ENCODE measurements at places on chromosomes 2 and 18.

GRCh38 chr2:102367331-102367971, 11.9 kb downstream of the IL18R1 start:
- no peak for DNase-seq

GRCh38 chr18:79681484-79682387, 2.1 kb downstream of the CTDP1 start:
- DNase-seq: no peak

GRCh38 chr2:42084231-42084671, 36.4 kb downstream of the PKDCC start:
- no peak for DNase-seq

DNA sequence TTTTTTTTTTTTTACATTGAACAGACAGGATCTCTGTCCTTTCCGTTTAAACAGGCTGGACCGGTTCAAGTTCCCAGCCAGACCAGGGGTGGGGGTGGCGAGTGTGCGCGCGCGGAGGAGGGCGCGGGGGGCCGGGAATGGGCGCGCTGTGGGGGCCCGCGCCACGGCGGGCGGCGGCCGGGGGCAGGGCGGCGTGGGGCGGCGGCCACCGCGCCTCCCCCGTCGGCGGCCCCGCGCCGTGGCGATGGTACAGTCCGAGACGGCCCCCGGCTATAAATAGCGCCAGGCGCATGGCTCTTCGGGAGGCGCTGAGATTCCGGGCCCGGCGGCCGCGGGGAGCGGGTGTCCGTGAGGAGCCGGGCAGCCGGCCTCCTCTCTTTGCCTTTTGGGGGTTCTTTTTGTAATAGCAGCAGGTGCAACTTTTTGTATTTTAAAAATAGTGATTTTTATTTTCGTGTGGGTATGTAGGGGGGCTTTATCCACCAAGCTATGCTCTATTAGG, 430 bp upstream of the CELF4 start:
- DNase-seq: no peak

GRCh38 chr2:64391940-64392339, 62.0 kb upstream of the LGALSL start:
- DNase-seq: no peak

- no peak for DNase-seq
Measured at GRCh38 chr2:159168707-159169106, 117.8 kb downstream of the WDSUB1 start.

- no peak for DNase-seq
Measured at GRCh38 chr2:17543131-17543660, 2.7 kb downstream of the VSNL1 start.

DNA sequence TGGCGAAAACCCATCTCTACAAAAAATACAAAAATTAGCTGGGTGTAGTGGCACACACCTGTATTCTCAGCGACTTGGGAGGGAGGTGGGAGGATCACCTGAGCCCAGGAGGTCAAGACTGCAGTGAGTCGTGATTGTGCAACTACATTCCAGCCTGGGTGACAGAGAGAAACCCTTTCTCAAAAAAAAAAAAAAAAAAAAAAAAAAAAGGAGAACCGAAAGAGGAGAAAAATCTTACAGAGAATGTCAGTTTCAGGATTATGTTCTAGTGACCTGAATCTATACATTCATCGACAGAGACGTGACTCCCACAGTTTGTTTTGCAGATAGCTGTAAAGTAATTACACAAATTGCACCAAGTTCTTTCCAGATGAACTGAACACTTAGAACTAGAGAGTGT, 187.8 kb downstream of the FTCDNL1 start:
- no peak for DNase-seq

DNA sequence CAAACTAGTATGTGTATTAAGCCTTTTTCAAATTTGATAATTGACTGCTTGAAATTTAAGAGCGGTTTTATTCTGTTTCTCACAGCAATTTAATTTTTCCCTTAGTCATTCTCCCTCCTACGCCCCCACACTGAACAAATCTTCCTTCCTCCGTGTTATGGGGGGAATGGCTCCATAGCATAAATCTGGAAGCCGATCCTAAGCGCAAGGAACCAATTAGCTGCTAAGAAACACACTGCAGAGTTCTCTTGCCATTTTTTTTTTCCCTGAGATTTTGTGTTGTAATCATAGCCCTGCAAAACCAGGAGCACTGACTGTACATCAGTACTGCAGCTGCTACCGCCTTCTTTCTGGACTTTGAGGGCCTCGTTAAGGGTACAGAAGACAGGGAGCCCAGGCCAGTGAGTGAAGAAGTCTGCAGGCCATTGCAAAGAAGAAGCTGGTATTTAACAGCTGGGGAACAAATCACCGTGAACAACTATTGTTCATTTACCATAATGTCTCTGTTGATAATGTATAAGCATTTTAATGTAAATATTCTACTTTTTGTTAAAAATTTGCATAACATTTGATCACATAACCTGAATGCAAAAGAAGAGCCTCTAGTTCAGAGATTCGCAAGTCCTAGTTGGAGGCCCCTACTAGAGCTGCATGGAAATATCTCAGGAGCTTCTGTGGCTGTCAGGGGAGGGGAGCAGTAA, 264.0 kb downstream of the LRATD1 start:
- no peak for DNase-seq

- no peak for DNase-seq
Measured at GRCh38 chr2:199606193-199606780, 148.5 kb upstream of the SATB2 start.

DNA sequence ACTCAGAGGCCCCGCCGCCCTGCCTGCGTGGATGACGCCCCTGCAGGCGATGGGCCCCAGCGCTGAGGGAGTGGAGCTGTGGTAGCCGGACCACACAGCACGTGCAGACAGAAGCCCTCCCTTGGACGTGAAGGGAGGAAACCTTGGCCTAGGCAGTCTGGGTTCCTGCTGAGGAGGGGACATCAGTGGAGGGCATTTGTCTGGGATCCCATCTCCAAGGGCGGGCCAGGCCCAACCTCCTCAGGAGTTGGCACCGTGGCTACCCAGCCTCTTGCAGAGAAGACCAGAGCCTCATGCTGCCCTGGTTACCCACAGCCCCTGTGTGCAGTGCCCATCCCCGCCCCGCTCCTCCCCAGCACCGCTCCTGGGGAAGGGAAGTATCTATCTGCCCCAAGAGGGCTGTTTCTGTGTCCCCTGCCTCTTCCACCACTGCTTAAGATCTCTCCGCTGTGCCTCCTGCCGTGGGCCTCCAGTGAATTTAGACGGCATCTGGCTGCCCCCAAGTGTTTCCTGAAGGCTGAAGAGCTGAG, 241.8 kb downstream of the KLHL29 start:
- DNase-seq: no peak

- DNase-seq: no peak
Measured at GRCh38 chr2:18701981-18702380, 112.6 kb upstream of the NT5C1B start.

- DNase-seq: no peak
Measured at GRCh38 chr2:176130957-176131847, 1.7 kb downstream of the HOXD8 start.

- DNase-seq: no peak
Measured at GRCh38 chr2:197931661-197932312, 127.4 kb downstream of the PLCL1 start.

DNA sequence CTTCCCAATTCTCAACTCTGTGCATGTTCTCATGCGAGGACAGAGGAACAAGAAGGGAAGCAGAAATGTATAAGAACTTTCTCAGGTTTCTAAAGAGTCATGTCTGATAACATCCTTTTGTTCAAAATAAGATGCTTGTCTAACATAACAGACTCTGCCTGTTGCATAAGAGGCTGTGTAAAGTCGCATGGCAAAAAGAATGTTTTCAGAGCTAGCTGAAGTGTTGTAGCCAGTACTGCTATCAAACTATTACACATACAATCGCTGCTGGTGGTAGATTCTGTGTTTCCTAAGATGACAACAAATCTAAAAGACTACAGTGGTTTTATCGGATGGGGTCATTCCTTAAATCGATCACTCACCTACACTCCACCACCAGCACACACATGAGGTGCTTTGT, 487.5 kb downstream of the IRS1 start:
- DNase-seq: no peak

- DNase-seq: no peak
Measured at GRCh38 chr2:63734510-63734909, 107.2 kb upstream of the UGP2 start.

DNA sequence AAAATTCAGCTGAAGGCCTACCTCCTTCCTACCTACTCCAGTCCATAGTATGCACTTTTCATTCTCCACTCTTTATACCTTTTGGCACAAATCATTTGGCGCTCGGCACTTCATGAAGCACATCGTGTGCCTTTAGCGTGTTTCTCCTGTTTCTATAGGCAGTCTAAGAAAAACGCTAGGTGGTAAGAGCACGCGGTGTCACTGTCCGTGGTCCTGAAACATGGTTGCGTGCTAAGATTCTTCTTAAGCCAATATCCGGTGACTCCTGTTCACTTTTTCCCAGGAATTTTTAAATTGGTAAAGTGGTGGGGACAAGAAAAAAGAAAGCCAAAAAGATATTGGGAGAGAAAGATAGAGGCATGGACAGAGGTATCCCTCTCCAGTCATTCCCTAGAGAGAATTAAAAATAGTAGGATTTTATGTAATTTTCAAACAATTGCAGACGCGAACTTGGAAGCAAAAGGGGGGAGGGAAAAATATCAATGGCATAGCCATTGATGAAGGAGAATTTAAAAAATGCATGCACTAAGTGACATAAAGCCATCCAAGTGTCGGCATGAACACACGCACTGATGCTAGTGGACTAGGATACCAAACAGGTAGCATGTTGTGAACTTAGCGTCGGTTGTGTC, 1.4 kb upstream of the CTNNA2 start:
- DNase-seq: no peak

Data from natural killer cell treated with Interleukin-12 subunit alpha and Interleukin-12 subunit beta and Interleukin-15 and Interleukin-18, amount 100 ng/mL, for 72 hours (primary cell).